ENCODE measurements at places on chromosomes 5 and 9.

GRCh38 chr5:171524466-171524865 lies 105.0 kb downstream of the FGF18 start:
- DNase-seq, result no peak

- DNase-seq, result no peak
Measured at GRCh38 chr9:94534901-94535300, 20.0 kb upstream of the PCAT7 start.

GRCh38 chr5:178249191-178249989 lies 16.8 kb upstream of the PHYKPL start:
- peak; percentile 70 for DNase-seq

GRCh38 chr5:11390291-11390767 lies 513.9 kb downstream of the CTNND2 start:
- no peak for DNase-seq

- DNase-seq, result no peak
Measured at GRCh38 chr5:92944903-92945604, 636.0 kb downstream of the NR2F1-AS1 start.

DNA sequence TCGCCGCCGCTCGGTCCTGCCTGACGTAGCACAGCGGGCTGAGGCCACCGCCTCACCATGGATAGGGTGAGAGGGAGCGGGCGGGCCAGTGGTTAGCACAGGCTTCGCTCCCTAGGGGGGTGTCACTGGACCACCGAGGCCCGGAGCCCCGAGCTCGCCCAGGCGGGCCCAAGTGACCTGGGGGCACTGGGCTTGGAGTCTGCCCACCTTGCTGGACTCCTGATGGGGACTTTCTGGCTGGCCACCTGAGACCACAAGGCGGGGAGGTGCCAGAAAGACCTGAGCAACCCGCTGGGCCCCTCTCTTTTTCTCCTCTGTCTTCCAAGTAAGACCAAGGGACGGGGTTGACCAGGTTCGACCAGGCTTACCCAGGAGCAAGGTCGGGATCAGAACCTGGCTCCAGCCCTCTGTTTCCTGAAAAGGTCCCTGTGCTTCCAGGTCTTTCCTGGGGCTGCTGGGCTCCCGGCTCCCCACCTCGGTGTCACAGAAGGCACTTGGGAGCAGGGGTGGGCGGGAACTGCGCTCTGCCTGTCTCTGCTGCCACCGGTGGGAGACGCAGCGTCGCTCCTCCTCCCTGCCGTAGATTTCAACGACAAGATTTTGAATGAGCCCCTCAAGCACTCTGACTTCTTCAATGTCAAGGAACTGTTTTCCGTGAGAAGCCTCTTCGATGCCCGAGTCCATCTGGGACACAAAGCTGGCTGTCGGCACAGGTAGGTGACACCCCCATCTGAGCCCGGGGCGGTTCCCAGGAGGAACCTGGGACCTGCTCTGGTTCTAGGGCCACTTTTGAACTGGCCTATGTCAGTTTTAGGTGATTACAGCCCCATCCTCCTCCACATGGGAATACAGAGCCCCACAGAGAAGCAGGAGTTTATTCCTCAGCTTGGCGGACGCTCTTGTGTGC lies 1.0 kb downstream of the MRPS2 start:
- DNase-seq, result no peak

DNA sequence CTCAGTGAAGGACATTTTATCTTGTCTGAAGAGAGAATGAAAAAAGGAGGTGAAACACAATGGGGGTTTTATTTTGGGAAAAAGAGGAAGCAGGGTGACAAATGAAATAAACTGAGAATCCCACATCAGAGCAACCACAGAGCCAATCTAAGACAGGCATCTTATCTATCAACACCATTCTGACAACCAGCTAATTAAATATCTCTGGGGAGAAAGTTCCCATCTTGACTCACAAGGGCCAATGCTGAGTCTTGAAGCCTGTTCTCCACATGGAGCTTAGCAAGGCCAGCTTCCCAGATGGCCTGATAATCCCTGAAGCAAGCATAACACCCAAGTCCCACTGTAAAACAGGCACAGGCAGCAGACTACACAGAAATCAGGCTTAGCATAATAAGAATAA lies 30.4 kb downstream of the DPYSL3 start:
- no peak for DNase-seq

- no peak for DNase-seq
Measured at GRCh38 chr5:3612591-3613042, 17.0 kb downstream of the IRX1 start.

GRCh38 chr5:146785065-146785464 lies 93.5 kb downstream of the PPP2R2B start:
- DNase-seq, result no peak

DNA sequence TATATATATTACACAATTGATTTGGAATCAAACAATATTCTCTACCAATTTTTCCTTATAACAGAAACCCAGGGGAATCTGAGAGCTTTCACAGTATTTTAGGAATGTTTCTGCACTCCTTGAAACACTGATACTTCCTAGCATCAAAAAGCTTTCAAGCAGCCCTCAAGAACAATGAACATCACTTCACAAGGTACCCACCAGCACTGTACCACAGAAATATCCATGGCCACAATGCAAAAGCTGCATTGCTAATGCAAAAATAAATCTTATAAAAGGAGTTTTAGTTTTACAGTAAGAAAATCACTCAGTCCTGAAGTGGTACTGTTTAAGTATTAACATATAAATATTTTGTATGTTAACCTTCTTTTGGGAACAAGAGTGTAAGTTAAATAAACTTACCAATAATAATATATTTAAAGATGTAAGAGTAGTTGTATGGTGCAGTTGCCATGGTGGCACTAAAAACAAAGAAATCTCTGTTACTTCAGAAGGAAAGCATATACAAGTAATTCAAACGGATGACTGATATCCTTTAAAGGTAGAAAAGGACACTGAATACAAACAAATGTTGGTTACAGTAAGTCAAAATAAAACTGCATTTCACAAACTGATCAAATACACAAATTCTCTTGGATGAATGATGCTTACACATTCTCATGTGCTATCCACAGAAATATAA lies 8.6 kb downstream of the RAB14 start:
- peak; percentile 32 for DNase-seq

DNA sequence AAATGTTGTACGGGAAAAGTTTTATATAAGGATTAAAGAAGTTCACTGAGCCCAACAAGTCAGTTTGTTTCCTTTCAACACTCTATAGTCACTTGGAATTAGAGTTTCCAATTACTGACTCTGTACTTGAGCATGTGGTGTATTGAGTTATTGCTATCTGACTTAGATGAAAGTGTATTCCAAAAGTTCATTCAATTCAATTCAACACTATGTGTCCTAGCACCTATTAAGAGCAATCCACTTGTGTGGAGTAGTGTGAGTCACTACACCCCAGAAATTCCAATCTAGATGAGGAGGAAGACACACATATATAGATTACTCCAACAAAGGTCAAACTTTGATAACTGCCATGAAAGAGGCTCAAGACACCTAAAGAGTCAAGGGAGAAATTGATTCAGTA lies 98.2 kb upstream of the SLCO6A1 start:
- no peak for DNase-seq

GRCh38 chr9:137429546-137429890 lies 6.3 kb downstream of the NOXA1 start:
- DNase-seq, result no peak

DNA sequence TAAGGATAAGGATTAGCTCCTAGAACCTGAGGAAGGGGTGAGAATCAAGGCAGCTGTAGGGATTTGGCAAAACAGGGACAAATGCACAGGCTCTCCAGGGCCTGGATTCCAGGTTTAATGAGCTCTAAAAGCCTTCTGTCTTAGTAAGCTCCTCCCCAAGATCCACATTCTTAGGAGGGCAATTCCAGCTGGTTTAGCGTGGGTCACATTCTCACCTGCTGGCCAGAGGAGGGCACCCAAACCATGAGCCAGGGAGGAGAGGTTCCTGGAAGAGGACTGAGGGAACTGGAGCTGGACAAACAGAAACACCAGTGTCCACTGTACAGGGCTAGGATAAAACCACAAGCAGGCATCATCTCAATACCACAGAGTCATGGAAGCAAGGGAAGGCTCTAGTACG lies 480.0 kb downstream of the CCDC171 start:
- DNase-seq, result no peak

- DNase-seq, result no peak
Measured at GRCh38 chr5:88870285-88870684, 12.7 kb downstream of the MEF2C start.

GRCh38 chr5:159469496-159470372 lies 139.4 kb upstream of the IL12B start:
- DNase-seq, result no peak

DNA sequence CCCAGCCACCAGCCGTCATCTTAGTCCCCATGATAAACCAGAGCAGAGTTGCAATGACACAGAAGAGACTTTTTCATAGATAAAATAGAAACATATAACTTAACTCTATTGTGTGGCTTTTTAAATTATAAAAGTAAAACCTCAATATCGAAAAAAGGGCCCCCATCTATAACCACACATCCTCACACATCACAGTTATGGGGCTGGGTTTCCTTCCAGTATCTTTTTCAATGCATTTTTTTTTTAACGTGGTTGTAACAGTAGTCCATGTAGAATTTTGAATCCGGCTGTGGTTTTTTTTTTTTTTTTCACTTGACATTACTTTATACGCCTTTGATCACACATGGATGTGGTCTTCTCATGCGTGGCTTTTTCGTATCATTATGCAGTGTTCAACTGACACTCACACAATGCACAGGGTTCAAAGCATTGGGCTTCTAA lies 77.4 kb downstream of the CFAP77 start:
- no peak for DNase-seq

GRCh38 chr5:148685520-148686134 lies 31.3 kb upstream of the HTR4 start:
- no peak for DNase-seq

- DNase-seq, result no peak
Measured at GRCh38 chr9:107484117-107484723, 5.3 kb downstream of the KLF4 start.

DNA sequence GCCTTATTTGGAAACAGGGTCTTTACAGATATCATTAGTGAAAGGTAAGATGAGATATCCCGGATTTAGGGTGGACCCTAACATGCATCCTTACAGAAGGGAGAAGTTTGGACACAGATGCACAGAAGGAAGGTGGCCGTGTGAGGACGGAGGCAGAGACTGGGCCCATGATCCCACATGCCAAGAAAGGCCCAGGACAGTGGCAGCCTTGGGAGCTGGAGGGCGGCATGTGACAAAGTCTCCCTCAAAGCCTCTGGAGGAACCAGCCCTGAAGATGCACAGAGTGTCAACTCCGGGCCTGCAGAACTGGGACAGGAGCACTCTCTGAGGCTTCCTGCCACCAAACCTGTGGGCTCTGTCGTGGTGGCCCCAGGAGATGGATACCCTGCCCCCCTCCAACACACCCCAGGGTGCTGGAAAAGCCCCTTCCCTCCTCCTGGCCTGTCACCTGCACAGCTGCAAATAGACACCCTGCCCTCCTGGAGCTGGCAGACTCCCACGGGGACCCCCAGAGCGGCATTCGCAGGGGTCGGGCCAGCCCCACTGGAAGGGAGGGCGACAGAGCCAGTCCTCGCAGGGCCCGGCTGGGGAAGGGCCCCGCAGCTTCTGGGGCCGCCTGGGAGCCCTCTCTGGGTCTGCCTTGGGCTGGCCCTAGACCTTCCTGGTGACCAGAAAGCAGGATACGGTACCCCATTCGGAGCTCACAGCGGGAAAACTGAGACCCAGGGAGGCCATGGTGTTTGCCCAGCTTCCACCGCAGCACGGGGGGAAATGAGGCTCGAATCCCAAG lies 7.9 kb downstream of the NACC2 start:
- no peak for DNase-seq

- no peak for DNase-seq
Measured at GRCh38 chr5:68476854-68477253, 261.3 kb downstream of the PIK3R1 start.

DNA sequence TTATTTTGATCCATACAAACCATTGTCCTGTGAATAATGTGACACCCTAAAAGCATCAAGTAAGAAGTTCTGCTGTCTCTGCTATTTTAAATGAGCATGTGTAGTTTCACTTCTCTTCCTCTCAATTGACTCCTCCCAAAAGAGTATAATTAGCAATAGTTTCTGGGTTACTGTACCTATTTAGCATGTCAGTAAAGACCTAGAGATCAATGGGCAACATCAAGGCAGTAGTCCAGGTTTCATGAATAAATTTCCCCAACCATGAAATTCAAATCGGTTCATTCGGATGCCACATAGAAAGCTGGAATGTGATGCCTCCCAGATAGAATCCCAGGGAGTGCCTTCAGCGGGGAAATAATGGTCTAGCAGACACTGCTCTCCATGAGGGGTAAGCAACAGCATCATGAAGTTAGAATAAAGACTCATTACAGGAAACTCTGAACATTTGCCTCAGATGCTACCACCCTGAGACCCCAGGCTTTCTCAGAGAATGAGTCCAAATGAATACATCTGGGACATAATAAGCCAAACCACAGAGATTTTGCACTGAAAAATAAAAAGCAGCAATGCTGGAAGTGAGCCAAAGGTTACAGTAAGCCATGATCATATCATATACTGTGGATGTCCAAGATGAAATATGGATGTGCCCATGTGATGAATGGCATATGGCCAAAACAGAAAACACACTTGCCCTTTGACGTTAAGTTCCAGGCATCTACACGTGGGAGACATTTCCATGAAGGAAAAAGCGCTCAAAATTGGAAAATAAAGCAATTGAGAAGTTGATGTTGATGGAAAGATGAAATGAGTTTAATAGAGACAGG lies 1107.0 kb upstream of the SEMA6A start:
- no peak for DNase-seq

GRCh38 chr9:91500509-91501014 lies 76.9 kb upstream of the NFIL3 start:
- DNase-seq, result no peak

GRCh38 chr9:123695386-123695785 lies 234.5 kb downstream of the DENND1A start:
- DNase-seq, result no peak

DNA sequence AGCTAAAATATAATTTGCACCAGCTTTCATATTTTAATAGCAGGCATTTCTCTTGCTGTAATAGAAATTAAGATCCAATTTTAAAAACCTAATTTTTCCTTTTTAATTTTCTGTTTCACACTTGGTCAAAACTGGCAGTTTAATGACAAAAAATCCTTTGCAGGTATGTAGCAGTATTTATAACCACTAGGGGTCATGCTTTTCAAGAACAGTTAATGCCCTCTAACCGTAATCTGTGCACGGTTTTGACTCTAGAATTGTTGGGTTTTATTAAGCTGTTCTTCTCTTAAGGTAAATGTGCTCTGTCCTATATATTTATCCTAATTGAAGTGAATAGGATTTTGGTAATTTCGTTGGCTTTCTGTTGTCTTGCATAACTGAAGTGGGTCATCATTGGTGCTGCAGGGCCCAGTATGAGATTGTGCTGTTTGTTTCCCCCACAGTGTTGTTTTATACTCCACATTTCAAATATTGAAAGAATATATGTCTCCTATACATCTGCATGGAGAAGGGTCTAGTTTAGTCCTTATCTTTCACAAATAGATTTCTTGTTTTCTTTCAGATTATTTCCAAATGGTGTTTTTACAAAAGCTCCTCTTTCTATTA lies 107.4 kb downstream of the SCAMP1 start:
- DNase-seq, result peak; percentile 27

- DNase-seq, result no peak
Measured at GRCh38 chr5:62043289-62044280, 262.4 kb upstream of the KIF2A start.

Data from natural killer cell (primary cell).